ENCODE measurements at places on chromosomes 1 and 21.

DNA sequence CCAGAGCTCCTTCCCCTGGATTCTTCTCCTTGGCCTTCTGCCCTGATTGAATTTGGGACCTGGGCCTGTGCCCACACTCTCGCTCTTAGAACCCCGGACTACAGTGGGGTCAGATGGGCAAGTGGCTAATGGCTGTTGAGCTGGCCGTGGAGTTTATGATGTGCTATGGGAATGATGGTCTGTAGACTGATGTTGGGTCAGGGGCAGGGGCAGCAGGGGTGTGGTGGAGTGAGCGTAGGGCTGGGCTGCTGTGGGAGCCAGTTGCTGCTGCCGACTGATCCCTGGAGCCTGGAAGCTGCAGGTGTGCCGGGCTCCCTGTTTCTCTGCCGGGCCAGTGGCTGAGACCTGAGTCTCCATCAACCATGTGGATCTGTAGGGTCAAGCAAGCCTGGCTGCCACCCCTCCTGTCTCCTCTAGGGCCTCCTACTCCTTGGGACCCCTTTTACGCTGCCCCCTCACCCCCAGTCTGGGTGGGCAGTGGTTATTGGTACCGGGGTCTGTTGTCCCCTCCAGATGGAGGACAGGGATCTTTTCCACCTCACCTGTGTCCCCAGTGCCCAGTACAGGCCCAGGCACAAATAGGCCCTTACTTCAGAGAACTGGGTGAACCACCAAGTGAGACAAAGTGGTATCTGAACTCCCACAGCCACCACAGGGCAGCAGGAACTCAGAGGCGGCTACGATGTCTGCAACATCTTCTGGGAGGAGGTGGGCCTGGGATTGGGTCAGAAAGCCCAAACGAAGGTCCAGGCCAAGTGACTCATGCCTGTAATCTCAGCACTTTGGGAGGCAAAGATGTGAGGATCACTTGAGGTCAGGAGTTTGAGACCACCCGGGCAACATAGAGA, 5.1 kb downstream of the PODN start:
- no peak for DNase-seq

DNA sequence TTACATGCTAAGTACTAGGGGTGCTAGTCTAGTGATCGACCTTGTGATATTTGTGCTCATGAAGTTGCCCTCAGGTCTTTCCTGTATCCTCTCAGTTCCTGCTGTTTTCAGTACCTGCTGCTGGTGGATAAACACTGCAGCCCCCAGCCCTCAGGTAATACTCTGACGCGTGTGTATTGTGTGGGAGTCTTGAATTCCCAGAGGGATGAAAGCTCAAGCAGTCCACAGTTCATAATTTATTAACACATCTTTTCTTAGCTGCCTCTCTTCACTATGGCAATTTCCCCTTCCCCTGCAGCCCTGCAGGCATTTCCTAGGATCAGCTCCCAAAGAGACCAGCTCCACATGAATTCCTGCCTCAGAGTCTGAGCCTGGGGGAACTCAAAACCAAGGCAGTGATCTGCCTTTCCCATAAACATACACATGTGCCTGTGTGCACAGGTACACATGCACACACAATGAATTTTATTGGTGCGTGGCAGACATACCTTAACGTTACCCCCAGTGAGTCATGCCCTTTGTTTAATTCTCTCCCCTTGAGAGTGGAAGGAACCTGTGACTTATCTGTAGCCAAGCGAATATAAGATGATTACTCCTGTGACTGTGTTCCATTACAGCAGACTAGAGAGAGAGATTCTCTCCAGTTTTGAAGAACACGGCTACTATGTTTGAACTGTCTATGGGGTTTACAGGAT, 14.1 kb upstream of the HMGCS2 start:
- no peak for DNase-seq

DNA sequence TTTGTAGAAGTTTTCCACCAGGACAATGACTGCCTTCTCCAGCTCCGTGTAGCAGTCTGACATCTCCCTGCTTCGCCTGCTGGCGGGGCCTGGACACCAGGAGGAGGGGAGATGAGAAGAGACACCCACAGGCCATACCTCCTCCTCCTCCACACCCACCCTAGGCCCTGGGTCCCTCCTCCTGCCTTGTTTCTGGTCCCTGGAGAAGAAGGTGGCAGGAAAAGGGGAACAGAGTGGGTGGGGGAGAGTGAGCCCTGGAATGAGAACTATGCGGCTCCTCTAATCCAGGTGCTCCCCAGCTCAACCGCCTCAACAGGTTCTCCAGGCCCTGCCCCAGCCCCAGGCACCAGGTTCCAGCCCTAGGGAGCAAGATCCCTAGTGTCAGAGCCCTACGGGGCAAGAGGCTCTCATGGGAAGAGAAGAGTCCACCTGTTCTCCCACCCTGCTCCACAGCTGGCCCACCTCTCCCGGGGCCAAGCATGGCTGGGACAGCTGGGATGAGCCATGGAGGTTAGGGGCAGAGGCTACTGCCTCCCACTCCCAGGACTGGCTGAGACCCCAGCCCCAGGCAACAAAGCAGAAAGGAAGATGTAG, 4.8 kb downstream of the S100A16 start:
- DNase-seq, result no peak

DNA sequence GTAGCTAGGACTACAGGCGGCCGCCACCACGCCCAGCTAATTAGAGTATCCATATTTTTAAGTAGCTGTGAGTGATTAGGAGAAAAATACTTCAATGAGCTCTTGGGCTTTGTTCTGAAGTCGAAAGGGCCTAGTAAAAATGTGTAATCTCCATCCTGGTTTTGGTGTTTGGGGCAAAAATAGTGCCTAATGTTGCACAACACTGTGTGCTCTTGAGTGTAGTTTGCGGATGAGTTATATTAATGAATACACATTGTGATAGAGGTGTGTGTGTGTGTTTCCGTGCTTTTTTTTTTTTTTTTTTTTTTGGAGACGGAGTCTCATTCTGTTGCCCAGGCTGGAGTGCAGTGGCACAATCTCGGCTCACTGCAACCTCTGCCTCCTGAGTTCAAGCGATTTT, 6.3 kb upstream of the ARID1A start:
- no peak for DNase-seq

DNA sequence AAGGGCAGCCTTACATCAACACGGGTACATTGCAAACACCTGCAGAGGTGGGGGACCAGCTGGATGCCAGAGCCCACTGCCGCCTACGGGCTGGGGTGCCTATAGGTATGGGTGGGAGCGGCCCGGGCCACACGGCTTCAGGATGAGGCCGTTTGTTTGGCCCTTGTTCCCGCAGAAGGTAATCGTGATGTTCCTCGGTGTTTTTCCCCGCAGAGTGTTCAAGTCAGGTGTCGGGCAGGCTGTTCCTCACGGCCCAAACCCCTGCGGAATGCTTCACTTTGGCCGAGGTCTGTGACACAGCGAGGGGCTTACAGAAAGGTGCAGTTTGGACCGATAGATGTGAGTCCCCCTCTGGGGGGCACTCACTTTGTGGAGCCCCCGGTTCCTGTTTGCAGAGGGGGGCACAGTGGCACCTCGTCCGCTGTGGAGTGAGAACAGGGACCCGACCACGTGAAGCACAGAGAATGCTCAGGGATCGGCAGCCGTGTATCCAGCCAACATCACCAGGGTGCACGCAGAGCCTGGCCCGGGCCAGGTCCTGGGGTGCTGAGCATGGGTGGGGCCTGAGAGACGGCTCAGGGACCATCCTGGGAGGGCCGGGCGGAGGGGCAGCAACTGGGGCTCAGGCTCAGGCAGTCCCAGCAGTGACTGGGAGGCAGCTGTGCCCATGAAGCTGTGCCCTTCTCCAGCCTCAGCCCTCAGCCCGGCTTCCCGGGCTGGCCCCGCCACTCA, 453 bp upstream of the TTLL10 start:
- no peak for DNase-seq

- DNase-seq, result no peak
Measured at GRCh38 chr1:60540141-60540540, 466.6 kb upstream of the C1orf87 start.

All from activated T-helper 1 cell treated with anti-CD3 and anti-CD28 coated beads, Interleukin-2, amount 50 U/mL, for 16 hours (primary cell).